ENCODE measurements at places on chromosomes 4 and X.

DNA sequence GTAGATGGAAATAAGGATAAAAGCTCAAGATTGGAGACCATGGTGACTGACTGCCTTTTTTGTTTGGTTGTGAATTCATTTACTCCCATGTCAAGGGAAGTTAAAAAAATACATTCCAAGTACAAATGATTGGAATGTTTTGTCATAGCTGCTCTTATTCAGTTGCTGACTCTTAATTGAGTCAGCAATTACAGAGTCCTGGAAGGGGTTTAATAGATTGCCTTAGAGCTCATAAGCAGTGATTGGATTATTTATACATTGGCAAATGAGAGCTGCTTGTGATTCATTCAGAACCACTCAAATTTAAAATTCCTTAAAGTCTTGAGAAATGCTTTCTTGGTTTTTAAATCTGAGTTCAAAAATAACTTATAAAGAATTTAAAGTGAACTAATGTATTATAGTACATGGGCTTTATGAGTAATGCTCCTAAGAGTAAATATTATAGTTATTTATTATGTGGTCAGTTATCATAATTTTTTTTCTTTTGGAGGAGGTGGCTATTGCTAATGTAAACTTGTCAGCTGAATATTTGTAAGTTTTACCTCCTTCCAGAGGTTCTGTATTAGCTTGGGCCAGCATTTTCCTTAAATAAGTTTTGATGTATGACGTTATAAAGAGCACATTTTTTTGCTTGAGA lies 13.6 kb downstream of the JADE1 start:
- DNase-seq, result no peak

DNA sequence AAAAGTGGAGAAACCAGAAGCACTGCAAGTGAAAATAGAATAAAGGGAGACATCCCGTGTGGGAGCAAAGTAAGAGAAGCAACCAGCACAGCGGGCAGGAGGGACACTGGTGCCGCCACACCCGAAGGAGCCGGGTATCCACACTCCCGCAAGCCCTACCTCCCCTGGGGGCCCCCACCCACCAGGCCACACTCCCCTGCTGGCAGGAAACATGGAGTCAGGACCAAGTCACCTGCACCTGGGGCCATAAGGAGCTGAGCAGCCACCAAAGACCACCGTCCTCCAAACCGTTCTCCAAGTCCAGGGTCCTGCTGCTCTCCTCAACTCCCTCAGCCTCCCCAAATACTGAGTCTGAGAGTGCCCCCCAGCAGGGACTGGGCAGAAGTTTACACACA lies 30.5 kb downstream of the FGFRL1 start:
- DNase-seq, result no peak

DNA sequence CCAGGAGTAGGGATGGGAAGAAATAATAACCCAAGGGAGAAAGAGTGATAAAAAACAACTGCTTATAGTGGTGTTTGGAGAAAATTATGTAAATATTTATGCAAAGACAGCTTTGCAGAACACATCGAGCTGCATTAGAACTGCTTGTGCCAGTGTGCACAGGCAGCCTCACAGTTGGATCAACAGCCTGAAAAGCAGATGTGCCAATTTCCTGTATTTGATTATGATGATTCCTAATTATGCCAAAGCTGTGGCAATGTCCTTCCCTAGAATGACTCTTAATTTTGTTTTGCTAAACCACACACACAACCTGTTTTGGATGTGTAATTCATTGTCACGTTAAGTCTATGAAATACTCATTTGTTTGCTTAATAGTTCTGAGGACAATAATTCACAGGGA lies 30.6 kb upstream of the ANTXR2 start:
- DNase-seq, result no peak

- no peak for DNase-seq
Measured at GRCh38 chr4:96406742-96407141, 566.8 kb downstream of the PDHA2 start.

- DNase-seq, result no peak
Measured at GRCh38 chrX:51182545-51182944, 150.1 kb upstream of the NUDT10 start.

- peak; percentile 53 for DNase-seq
Measured at GRCh38 chrX:104469771-104470170, 96.2 kb upstream of the IL1RAPL2 start.

GRCh38 chr4:153527690-153528089 lies 61.5 kb downstream of the TMEM131L start:
- no peak for DNase-seq

DNA sequence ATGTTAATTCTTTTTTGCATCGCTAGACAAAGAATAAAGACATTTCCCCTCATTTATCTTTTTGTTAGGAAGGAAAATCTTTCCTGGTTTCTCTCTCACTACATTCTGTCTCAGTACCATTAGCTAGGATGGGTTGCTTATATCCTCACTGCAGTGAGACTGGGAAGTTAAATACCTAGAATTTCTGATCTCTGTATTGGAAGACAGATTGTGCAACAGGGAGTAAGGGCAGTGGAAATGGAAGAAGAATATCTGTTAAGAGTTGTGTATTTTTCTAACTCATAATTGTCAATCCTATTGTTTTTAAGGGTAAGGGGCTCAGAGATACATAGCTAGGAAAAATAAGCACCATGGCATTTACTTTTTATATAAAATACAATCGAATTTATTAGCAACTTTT lies 19.6 kb downstream of the PTPN13 start:
- DNase-seq, result no peak

GRCh38 chr4:165663411-165663810 lies 209.6 kb upstream of the TLL1 start:
- DNase-seq, result no peak

DNA sequence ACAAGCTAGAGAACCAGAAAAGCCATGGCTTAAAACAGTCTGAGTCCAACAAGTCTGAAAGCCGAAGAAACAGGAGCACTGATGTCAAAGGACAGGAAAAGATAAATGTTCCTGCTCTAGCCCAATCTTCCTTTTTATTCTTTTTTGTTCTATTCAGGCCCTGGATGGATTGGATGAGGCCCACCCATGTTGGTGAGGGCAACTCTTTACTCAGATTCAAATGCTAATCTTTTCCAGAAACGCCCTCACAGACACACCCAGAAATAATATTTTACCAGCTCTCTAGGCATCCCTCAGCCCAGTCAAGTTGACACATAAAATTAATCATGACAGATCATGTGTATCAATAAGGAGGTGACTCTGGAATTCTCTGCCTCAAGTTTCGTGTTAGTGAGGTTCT lies 1002.7 kb downstream of the STPG2 start:
- DNase-seq, result no peak

- peak; percentile 85 for DNase-seq
Measured at GRCh38 chrX:11758400-11759171, 549 bp downstream of the MSL3 start.

- DNase-seq, result peak; percentile 36
Measured at GRCh38 chr4:140611854-140612253, 43.1 kb upstream of the UCP1 start.

- DNase-seq, result no peak
Measured at GRCh38 chr4:40325406-40326019, 9.6 kb upstream of the CHRNA9 start.

- no peak for DNase-seq
Measured at GRCh38 chrX:3728454-3728853, 15.0 kb upstream of the PRKX start.

- no peak for DNase-seq
Measured at GRCh38 chrX:136261321-136261720, 10.1 kb upstream of the MAP7D3 start.

- no peak for DNase-seq
Measured at GRCh38 chrX:129846716-129847115, 3.0 kb upstream of the ZDHHC9 start.

GRCh38 chrX:19566359-19567222 lies 51.3 kb upstream of the MAP3K15 start:
- DNase-seq, result peak; percentile 60
